GM12864 (cell line): ENCODE measurements at places on chromosomes 5 and 9.

- no peak for DNase-seq
Measured at GRCh38 chr9:96556701-96557461, 62.8 kb downstream of the CDC14B start.

DNA sequence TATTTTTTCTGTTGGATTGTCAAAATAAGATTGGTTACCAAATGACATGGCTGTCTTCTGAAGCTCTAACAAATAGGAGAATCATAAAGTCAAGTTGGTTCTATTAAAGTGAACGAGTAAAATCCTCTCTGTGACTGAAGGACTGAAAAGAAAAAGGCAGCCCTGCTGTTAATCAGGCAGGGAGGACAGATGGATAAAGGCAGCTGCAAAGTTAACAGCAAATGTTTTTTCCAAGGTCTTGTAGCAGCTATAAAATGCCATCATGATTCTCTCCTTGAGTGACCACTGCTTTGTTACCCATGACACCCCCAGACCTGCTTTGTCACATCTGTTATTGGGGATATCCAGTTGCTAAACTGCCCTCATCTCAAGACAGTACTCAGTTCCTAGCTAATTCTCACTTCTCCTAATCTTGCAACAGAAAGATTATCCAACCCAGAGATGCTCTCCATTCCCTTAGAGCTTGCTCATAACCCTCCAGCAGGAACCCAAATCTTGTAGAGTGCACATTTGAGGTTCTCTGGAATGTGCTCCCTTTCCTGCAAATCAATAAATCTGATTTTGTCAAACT, 89.7 kb upstream of the PARP8 start:
- DNase-seq, result no peak

DNA sequence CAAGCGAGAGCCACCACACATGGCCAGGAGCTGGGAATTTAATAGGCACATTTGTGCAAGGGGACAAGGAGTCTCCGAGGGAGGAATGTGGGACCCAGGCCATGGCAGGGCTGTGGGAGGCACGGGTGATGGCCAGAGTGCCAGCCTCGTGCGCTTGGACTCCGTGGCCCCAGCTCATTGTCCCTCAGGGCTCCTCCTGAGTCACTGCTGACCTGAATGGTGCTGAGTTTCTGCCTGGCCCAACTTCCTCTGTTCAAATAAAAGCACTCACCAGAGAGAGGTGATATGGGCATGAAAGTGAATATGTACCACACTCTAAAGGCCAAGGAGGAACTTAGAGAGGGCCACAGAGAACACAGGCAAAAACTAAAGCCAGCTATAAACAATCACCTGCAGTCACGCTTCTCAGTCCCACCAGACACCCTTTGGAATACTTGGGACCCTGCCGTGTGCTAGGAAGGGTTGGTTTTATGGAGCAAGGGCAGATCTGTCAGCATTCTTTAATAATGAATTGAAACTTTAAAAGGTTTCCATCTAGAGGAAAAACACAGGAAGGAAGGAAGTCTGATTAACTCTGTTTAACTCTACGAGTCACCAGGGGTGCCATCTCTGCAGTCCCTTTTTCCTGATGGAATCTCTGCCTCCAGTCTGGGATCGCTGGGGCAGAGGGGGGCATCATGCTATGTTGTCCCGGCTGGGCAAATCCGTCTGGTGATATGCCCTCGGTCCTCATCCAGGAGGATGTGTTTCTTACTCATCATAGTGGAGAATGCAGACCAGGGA, 25.1 kb upstream of the UBE2QL1 start:
- no peak for DNase-seq

- DNase-seq, result no peak
Measured at GRCh38 chr9:83061036-83061435, 1.9 kb downstream of the RASEF start.

GRCh38 chr5:76930083-76930482, 22.8 kb upstream of the CRHBP start:
- no peak for DNase-seq

GRCh38 chr9:124006448-124007361, 4.9 kb upstream of the LHX2 start:
- no peak for DNase-seq

GRCh38 chr5:64625678-64626077, 64.6 kb upstream of the SHISAL2B start:
- DNase-seq, result no peak

- DNase-seq, result no peak
Measured at GRCh38 chr5:174106997-174107655, 61.6 kb downstream of the NSG2 start.

DNA sequence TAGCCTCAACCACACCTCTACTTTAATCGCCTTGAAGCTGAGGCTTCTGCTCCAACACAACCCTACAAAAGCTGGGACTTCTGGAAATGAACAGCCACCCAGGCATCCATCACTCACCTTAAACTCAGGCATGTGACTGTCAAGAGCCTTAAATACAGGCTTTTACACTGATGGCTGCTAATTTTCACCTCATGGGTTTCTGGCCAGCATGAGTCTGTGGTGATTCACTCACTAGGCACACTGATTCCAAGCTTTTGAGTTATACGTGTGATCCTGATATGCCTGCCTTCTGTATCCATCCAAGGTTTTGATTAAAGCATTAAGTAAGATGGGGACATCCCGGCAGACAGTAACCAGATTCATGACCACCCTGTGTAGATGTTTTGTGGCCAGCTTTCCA, 8.9 kb downstream of the NSUN2 start:
- DNase-seq, result no peak

GRCh38 chr5:54518818-54519508, 1.4 kb downstream of the SNX18 start:
- DNase-seq, result no peak

GRCh38 chr9:85515021-85515420, 226.7 kb downstream of the AGTPBP1 start:
- DNase-seq, result no peak

DNA sequence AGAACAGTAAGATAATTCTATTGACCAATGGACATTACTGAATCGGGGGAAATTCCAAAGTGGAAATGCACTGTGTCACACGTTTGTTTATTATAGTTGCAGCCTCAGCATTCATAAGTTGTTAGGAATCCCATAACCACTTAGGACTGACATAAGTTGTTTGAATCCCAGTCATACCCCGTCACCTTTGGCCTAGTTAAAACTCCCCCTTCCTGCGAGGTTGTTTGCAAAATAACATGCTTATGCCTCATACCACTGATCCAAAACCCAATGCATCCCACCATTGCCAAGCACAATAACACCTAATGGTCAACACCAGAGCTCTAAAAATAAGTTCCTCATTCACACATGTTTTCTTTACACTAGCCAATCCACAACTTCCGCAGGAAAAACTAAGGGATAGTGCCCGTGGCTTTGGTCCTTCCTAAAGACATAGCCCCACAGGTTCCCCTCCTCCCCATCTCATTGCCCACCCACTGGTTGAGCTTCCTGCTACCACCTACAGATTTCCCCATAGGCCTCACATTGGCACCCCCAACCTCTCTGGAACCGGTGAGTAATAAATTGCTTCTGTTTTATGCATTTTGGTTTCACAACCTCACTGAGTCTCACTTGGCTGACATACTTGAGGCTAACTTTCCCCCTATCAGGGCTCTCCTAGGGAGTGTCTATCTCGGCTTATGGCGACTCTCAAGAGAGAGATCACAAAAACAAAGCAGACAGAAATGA, 42.3 kb upstream of the MUSK start:
- peak; percentile 55 for DNase-seq

DNA sequence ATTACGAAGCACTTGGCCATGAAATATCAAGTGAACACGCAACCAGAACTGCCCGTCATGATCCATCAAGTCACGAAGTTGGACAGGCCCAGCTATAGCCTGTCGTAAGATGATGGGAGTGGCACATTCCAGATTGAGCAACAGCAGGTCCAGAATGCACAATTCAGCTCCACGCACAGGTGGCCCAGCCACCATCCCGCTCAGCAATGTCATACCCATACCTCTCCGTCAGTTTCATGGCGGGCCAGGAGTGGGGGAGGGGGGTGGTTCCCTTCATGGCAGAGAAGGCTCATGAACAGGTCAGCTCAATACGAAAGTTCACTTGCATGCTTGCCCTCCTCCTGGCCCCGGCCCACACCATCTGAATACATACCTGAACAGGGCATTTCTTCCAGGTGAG, 34.9 kb downstream of the SMIM23 start:
- no peak for DNase-seq

- no peak for DNase-seq
Measured at GRCh38 chr9:133826289-133827085, 88.3 kb upstream of the SARDH start.

- DNase-seq, result no peak
Measured at GRCh38 chr9:126862104-126862761, 1.8 kb downstream of the ZBTB34 start.

- DNase-seq, result no peak
Measured at GRCh38 chr5:132017316-132017715, 5.9 kb upstream of the ACSL6 start.
